ENCODE measurements at places on chromosomes 5 and 9. TPM values are rescaled to one million over a fixed set of nuclear protein-coding genes. Genes with fewer than 3 reads are reported as not detected.

CCL28 gene
- total RNA-seq = 8.8 TPM

HTR1A gene
- total RNA-seq = not detected

GABRA6 gene
- total RNA-seq = not detected

C9orf152 gene
- 1.0 TPM for total RNA-seq

DNA sequence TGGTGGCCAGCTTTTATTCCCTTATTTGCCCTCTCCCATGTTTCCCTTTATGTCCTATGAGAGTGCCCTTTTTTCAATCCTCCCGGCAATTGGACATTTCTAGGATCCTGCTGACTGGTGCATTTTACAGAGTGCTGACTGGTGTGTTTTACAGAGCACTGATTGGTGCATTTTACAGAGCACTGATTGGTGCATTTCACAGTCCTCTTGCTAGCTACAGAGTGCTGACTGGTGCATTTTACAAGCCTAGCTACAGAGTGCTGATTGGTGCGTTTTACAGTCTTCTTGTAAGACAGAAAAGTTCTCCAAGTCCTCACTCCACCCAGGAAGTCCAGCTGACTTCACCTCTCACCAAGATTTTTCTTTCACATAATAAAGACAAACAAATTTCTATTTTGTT is 15.4 kb upstream of the FANCC start:
- DNase-seq = no peak

GRCh38 chr5:141127305-141127704 is 5.7 kb downstream of the PCDHB4 start:
- DNase-seq = no peak

DNA sequence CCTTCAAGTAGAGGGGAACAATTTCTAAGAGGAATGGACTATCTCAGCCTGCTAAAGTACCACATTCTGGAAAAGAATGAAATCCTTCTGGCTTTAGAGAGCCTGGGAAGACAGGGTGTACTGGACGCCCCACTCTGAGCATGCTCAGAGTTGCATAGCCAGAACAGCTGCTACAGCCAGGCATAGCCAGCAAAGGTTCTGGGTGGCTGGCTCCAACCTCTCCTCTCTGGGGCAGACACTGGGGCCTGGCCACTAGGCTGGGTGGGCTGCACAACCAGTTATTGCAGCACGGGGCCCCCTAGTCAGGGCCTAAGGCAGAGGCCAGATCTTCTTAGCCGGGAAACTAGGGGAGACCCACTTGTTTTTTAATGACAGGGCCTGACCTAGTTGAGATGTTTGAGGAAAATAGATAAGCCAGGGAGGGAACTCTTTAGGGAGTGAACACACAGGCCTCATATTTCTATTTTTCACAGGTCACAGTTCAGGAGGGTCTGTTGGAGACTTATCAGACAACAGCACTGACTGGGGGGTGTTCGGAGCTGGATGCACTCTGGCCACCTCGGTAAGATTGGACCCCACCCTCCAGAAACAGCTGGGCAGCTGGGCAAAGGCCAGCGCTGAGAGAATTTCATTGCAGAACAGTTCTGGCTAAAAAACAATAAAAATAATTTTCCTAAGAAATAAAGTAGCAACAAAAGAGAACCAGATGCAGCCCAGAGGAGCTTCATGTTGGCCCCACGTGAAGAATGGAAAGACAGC is 142.9 kb downstream of the LPAR1 start:
- no peak for DNase-seq

- no peak for DNase-seq
Observed at GRCh38 chr9:121773286-121773953, 122.0 kb downstream of the DAB2IP start.

GRCh38 chr9:87579781-87580541 is 82.3 kb downstream of the DAPK1 start:
- DNase-seq = no peak

GRCh38 chr9:128026773-128027541 is 40.2 kb downstream of the NAIF1 start:
- no peak for DNase-seq

DNA sequence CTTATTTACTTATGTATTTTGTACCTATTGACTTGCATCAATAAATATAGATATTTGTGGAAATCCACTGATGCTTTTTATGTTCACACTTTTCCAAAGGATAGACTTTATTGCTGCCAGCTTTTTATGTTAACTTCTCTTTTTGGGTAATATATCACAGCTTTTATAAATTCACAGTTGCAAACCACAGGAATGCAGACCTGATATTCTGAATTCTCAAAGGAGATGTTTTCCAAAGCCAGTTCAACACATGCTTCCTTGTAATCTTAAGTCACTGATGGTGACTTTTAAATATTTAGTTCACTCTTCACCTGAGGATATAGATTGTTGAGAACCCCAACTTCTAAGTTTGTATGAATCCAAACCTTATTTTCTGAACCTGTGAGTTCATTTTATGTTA is 223.4 kb upstream of the PRR16 start:
- DNase-seq = no peak

- no peak for DNase-seq
Observed at GRCh38 chr9:113506090-113506589, 42.6 kb downstream of the RGS3 start.

GRCh38 chr5:132383261-132383660 is 13.8 kb downstream of the SLC22A5 start:
- no peak for DNase-seq

DNA sequence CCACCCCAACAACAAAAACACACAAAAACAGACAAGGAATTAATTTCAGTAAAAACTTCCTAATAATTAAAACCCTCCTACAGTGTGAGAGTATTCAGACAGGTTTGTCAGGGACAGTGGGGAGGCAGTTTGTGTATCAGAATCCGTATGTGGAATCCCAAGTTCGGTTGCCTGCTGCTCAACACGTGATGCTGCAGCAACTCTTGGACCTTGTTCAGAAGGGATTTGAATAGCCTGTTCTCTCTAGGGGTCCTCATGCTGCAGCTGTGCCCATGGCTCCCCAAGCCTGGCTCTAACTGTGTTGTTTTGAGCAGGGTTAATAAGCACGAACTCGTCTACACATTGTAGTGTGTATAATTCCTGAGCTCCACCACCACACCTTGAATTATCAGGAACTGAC is 28.7 kb downstream of the TLE4 start:
- DNase-seq = no peak

DNA sequence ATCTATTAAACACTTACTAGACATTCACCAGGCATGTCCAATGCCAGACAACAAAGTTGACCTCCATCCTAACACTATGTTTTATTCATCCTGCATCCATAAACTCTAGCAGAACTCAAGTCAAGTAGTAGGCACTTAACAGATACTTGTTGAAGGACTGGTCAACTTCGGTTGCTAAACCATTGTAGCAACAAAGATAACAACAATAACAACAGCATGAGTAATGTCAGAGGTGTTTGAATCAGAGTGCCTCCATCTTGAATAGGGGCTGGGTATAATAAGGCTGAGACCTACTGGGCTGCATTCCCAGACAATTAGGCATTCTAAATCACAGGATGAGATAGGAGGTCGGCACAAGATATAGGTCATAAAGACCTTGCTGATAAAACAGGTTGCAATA is 180.5 kb upstream of the ZNF462 start:
- no peak for DNase-seq

GRCh38 chr9:123044586-123044985 is 11.1 kb downstream of the GPR21 start:
- no peak for DNase-seq

DNA sequence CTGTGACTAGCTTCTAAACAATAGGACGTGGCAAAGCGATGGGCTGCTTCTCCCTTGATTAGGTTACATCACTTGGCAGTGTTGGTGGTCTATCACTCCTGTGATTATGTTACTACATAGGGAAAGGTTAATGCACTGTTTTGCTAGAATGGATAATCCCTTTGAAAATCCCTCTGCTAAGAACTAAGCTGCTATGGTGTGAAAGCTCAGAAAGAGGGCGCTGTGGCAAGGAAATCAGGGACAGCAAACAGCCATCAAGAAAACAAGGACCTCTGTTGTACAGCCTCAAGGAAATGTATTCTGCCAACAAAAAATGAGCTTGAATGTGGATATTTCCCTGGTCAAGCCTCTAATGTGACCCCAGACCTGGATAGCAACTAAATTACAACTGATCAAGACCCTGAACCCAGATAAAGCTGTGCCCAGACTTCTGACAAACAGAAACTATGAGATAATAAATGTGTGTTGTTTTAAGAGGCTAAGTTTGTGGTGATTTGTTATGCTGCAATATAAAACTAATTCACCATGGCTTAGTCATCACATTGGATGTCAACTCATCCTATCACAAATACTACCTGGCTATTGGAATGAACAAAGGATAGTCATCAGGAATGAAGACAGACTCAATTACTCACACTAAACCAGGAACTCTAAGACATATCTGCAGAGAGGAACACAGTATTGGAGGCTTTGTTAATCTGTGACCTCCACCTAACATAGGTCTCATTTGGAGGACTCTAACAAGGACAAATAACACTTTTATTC is 1215.9 kb downstream of the EFNA5 start:
- DNase-seq = no peak

Measured in pancreas (tissue), 10 donors.